ENCODE measurements at places on chromosomes 11 and 22.

GRCh38 chr11:77506857-77507256 is 33.0 kb upstream of the PAK1 start:
- DNase-seq: no peak

GRCh38 chr11:113906038-113906437 is 1.4 kb downstream of the HTR3B start:
- no peak for DNase-seq

GRCh38 chr11:108319541-108320145 is 96.8 kb downstream of the ATM start:
- DNase-seq: no peak

- DNase-seq: no peak
Measured at GRCh38 chr11:72534371-72535193, 100.3 kb upstream of the CLPB start.

GRCh38 chr11:44999068-44999467 is 48.4 kb upstream of the TP53I11 start:
- no peak for DNase-seq

DNA sequence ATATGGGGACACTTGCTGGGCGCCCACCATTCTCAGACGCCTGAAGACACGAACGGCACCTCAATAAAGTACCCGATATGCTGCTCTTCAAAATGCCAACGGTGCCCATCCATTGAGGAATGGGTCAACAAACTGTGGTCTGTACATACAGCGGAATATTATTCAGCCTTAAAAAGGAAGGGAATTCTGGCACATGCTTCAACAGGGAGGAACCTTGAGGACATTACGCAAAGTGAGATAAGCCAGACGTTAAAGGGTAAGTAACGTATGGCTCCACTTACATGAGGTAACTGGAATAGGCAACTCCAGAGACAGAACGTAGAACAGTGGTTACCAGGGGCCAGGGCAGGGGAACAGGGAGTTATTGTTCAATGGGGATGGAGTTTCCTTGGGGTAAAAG is 28.0 kb downstream of the PRDM10 start:
- no peak for DNase-seq

GRCh38 chr11:21056644-21057043 is 387.3 kb downstream of the NELL1 start:
- no peak for DNase-seq

GRCh38 chr11:1983601-1983961 is 14.1 kb downstream of the H19 start:
- no peak for DNase-seq

GRCh38 chr11:111402411-111402810 is 23.3 kb upstream of the POU2AF1 start:
- DNase-seq: no peak

DNA sequence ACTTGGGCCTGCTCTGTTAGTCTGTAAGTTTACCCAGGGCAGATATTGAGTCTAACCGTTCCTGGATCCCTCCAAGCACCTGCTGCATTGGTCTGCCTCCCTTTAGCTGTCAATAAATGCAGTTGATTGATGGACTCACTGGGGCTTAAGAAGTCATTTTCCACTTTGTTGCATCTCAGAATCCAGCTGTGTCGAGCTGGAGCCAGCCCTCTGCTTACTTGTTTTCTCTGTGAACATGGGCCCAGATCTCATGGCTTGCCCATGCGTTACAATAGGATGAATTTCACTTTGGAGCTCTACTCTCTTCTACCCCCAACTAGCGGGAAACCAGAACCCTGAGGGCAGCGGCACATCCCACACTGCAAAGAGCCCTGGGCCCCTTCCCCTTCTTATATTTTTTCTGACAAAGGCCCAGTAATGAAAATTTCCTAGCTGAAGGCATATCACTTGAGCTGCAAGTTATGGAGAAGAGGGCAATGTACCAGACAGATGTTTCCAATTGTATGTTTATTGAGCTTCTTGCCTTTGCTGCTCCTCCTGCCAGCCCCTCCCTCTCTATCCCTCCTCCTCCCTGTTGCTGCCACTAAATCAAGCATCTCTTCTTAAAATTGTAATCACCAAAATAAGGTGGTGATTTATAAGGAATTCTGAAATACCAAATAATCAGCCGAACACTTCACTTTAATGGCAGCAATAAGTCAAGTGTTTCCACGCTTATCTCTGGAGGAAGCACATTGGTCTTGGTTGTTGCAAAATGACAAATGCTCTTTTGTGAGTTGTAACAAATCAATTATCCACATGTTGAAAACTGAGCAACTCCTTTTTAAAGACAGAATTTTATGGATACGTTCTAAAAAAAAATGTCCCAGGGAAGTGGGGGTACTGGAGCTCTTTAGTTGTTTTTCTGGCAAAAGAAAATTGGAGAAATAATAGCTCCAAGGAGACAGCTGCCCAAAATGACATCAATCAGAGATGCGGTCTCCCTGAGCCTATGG is 212.3 kb upstream of the ZBED5 start:
- no peak for DNase-seq

DNA sequence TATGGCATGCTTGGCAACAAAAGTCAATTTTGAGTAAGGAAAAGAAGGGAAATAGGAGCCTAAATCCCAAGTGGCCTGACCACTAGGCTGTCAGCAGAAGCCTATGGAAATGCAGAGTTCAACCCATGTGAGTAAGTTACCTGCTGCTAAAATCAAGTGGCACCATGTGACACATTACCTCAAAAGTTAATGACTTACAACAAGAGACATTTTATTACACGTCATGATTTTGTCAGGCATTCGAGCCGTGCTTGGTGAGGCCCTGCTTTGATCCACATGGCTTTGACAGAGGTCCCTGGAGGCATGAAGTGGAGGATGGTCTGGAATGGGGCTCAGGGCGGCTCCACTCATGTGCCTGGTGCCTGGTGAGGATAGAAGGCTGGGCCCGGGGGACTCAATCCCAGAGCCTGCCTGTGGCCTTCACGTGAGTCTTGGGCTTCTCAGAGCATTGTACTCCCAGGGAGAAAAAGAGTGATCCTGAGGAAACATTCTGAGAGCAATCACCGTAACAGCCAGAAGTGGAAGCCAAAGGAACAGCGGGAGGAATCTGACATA is 339.1 kb upstream of the B3GAT1 start:
- peak; percentile 3 for DNase-seq

GRCh38 chr22:29578462-29579200 is 2.3 kb downstream of the NIPSNAP1 start:
- DNase-seq: no peak

- DNase-seq: no peak
Measured at GRCh38 chr11:1753229-1753928, 3.0 kb upstream of the IFITM10 start.

- DNase-seq: no peak
Measured at GRCh38 chr11:21552911-21553310, 640.0 kb upstream of the ANO5 start.

DNA sequence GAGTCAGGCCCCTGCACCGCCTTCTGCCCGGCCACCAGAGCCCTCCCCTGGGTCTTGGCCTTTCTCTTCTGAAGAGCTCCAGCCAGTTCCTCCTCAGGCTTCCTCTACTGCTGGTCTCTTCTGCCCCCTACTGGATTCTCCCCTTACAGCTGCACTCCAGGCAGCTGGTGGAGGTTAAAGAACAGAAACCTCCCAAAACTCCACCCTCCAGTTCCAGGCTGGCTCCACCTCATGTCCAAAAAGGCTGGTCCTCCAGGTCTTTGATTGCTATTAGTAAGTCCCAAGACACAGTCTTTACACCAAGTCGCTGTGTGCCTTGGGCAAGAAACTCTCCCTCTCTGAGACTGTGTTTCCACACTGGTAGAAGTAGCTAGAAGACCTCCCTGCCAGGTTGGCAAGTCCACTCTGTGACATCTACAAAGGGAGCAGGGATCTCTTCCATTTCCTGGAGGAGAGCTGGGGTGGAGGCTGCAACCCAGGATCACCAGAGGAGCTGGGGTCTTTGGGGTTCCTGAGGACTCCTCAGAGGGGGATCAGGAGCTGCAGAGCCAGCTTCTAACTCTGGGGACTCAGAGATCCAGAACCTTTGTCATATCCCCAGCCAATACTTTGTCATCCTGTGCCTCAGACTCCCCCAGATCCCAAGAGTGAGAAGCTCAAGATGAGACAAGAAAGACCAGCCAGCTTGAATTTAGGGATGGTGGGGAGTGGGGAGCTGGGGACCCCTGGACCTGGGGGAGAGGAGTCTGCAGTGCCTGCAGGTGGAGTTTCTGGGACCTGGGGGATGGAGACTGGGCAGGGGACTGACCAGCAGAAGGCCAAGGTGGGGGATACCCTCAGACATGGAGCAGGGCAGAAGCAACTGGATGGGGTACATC is 3.4 kb upstream of the IGLL5 start:
- DNase-seq: no peak
